ENCODE measurements at places on chromosomes 5 and 9.

GRCh38 chr9:6921315-6921714 lies 163.5 kb downstream of the KDM4C start:
- no peaks in the 10 kb centered on the region for H3K36me3 ChIP-seq
- no peak overlapping the region for H3K4me3 ChIP-seq
- DNase-seq = no peak
- no peaks in the 10 kb centered on the region for H3K27me3 ChIP-seq
- H3K4me1 ChIP-seq = no peaks in the 10 kb centered on the region
- no peak overlapping the region for H3K27ac ChIP-seq

DNA sequence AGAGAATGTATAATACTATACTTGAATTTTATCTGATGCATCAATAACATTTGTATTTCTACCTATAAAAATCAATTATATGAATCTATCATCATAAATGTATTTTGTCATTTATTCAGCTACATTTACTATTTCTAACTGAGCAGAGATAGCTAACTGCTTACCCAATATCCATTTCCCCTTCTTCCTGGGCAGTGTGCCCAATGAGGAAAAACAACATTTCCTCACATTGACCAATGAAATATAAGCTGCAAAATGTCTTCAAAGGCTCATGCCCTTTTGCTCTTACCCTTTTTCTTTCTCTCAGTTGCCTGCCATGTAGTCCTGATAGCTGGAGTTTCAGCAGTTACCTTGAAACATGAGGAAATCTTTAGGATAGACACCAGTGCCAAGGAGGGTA lies 385.8 kb upstream of the PCSK5 start:
- H3K4me1 ChIP-seq = no peaks in the 10 kb centered on the region
- no peaks in the 10 kb centered on the region for H3K27me3 ChIP-seq
- no peak overlapping the region for H3K27ac ChIP-seq
- DNase-seq = no peak

- H3K4me3 ChIP-seq = no peak overlapping the region
- no peaks in the 10 kb centered on the region for H3K36me3 ChIP-seq
- H3K27ac ChIP-seq = no peak overlapping the region
- no peaks in the 10 kb centered on the region for H3K27me3 ChIP-seq
- DNase-seq = no peak
Measured at GRCh38 chr5:6175172-6175854, 203.0 kb downstream of the MED10 start.

DNA sequence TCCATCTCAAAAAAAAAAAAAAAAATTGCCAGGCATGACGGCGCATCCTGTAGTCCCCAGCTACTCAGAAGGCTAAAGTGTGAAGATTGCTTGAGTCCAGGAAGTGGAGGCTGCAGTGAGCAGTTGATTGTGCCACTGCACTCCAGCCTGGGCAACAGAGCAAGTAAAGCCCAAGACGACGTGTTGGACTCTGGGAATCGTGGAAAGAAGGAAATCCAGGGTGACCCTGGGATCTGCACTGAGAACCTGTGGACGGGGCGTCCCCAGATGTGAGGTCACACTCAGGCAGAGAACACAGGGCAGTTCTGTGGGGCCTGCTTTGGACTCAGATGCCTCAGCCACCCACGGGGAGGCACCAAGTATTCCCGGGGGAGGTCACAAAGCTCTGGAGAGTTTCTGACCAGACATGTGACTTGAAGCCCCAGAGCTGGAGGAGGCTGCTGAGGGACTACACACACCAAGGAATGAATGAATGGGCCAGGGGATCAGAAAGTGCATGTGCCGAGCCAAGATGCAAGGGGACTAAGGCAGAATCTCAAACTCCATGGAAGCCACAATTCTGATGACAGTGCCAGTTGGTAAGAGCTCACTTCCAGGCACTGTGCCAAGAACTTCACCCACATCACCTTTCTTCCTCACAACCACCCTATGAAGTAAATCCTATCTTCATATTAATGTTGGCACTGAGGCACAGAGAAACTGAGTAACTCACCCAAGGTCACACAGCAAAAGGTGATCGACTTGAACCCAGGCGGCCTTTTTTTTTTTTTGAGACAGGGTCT lies 12.9 kb downstream of the DYNC2I2 start:
- no peak overlapping the region for H3K27ac ChIP-seq
- H3K4me3 ChIP-seq = no peak overlapping the region
- H3K27me3 ChIP-seq = no peaks in the 10 kb centered on the region
- DNase-seq = no peak

DNA sequence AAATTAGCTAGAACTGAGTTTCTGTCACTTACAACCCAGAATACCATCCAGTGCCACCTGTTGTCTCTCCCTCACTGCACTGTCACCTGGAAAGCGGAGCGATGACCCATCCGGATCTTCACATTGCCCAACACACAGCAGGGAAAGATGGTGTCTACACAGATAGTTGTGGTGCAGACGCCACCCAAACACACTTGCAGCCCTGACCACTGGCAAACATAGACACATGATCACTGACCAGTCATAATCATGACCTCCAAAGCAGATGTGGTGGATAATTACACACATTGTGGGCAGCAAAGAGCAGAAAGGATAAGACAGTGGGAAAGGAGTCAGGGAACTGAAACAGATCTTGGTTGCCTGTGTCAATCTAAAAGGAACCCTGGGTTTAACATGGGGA lies 64.7 kb downstream of the GABBR2 start:
- H3K4me3 ChIP-seq = no peak overlapping the region
- no peaks in the 10 kb centered on the region for H3K36me3 ChIP-seq
- no peak overlapping the region for H3K27ac ChIP-seq
- H3K27me3 ChIP-seq = no peaks in the 10 kb centered on the region
- no peaks in the 10 kb centered on the region for H3K4me1 ChIP-seq

DNA sequence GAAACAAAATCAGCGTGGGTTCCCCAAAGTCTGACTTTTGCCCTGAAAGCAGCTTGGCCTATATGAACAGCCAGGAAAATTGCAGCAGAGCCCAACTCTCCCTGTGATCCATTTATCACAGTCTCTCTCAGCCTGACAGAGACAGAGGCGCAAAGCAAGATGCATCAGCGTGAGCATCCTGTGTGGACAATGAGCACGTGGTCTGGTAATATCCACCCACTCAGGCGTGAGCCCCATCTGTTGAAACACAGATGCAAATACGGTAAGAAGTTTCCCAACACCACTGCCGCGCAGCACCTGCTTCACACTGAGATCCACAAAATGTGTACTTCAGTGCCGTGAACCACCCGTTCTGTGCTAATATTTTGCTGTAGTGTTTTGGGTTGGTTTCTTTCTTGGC lies 114.6 kb downstream of the MRPL36 start:
- no peak for DNase-seq
- no peaks in the 10 kb centered on the region for H3K4me1 ChIP-seq
- H3K27ac ChIP-seq = no peak overlapping the region
- H3K4me3 ChIP-seq = no peak overlapping the region
- no peaks in the 10 kb centered on the region for H3K36me3 ChIP-seq
- no peaks in the 10 kb centered on the region for H3K27me3 ChIP-seq

DNA sequence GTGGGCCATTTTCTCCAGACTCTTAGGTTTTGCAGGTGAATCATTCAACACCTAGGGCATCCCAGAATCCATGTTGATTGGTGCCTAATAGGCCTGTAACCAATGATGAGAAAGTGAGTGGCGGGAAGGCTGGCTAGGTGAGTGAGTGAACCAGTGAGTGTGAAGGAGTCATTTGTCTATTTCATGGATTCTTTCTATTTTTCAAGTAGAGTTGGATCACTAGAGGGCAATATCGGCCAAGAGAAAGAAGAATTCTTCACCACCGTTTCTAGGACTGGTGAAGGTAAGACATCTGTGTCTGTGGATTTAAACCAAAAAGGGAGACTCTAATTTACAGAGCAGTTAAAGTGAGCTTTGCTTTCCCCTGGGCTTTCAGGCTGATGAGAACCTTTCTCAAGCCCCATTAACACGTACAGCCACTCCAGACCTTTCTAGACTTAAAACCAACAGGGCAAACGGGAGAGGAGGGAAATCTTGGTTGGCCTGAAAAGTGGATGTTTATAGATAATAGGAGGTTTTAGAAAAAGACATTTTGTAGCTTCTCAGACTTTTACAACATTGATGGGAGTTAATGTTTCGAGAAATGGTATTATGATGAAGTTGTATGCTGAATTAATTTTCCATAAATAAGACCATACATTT lies 114.3 kb upstream of the IL12B start:
- no peak overlapping the region for H3K27ac ChIP-seq
- H3K4me1 ChIP-seq = peaks cover 3% of the 10 kb centered on the region
- no peaks in the 10 kb centered on the region for H3K27me3 ChIP-seq
- peak; percentile 78 for DNase-seq
- no peak overlapping the region for H3K4me3 ChIP-seq
- H3K36me3 ChIP-seq = no peaks in the 10 kb centered on the region

GRCh38 chr5:136194576-136194975 lies 1.6 kb upstream of the SMIM32 start:
- no peak overlapping the region for H3K27ac ChIP-seq
- H3K4me3 ChIP-seq = no peak overlapping the region
- H3K27me3 ChIP-seq = peaks cover 8% of the 10 kb centered on the region
- H3K36me3 ChIP-seq = no peaks in the 10 kb centered on the region
